Mesothelial cell of epicardium (in vitro differentiated cells): ENCODE measurements at places on chromosomes 3 and 15.

DNA sequence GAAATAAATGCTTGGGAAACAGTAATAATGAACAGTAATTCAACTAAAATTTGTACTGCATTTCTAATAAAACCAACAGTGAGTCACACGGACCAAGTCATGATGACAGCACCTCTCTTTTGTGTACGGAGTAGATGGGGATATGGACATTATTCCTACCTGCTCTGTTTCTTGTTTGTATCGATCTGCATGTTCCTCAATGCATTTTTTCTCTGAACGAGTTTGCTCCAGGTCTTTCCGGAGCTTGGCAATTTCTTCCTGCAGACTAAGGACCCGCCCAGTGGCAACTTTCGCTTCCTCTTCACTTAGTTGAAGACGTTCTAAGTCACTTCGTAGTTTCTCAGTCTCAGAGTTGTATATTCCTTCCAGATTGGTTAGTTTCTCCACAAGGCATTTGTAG, 74.4 kb upstream of the MYO5C start:
- no peak for DNase-seq

DNA sequence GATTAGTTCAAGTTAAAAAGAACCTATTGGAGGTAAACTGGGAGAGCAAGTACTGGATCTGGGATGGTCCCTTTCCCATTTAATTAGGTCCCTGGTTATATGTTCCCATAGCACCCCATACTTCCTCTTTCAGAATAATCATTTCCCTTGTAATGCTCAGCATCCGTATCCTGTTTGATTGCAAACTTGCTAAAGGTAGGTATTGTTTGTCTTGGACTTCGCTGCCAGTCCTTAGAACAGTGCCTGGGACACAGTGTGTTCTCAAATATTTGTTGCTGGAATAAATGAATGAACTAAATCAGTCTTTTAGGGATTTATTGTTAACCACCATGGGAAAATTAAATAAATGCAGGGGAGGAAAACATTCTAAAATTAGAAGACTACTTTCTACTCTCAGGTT, 299.8 kb downstream of the GRM7 start:
- no peak for DNase-seq

DNA sequence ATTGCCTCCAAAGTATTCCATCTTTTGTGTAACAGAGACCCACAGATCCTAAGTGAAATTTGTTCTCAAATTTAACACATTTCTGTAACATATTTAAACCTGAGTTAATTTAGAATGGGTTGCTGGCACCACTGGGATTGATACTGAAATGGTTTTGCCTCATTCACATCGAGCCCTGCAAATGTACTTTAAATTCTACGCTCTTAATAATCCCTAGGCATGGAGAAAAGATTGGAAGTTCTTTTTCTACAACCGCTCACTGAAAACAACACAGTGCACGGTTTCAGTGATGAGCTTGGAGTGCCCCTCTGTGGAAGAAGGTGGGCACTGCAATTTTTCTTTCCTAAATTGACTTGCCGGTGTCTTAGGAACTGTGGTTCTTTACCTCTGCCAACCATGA, 109.9 kb upstream of the ATP11B start:
- DNase-seq = no peak

DNA sequence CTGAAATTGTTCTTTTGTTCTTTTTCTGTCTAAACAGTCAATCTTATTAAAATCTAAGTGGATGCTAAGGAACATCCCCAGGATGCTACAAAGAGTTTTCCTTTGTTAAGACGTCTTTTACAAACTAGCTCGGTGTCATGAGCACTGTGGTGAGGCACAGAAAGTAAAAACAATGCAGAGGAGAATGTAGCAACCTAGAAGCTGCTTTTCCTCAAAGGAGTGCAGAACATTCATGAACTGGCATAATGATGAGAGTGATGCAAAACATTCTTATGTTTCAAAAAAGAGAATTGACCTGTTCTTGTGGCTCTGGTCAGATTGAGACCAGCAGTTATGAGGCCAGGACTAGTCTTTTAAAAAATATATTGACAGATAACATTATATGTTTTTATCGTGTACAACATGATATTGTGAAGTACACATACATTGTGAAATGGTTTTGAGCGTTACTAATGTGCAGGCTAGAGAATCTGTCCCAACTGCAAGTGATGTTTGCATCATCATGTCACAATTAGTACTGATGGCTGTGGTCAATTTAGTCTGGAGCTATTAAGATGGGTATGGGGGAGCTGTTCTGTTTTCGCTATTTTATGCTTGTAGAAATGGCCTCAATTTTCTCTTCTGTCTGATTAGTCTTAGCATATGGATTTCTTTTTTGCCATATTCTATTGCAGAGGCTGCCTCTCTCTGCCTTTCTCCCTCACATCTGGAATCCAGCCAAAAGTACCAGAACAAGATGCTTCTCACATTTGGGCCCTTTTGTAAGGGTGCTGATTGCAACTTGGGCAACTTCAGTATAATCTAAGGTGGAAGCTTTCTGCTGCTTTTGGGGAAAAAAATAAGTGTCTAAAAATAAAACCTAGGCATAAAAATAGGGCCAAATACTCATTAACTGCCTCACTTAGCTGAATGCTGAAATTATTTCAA, 50.2 kb downstream of the HHLA2 start:
- no peak for DNase-seq

- no peak for DNase-seq
These were observed 158.9 kb downstream of the FOXB1 start for GRCh38 chr15:60162968-60163355.

DNA sequence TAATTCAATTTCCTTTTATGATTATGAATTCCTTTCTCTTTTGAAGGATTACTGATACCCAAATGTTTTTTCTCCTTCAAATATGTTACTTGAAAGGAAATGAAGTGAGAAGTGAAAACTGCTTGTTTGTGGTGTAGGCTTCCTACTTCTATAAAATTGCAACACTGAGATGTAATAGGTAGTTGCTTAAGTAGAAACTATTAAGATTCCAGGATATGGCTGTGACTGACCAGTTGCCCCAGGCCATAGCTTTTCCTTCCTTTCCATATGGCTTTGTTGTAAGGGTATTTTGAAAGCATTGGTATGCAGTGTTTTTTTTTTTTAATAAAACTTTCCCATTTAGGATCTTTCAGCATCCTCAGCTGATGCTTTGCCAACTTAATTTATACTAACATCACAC, 28.5 kb downstream of the DNAJC13 start:
- DNase-seq = no peak

DNA sequence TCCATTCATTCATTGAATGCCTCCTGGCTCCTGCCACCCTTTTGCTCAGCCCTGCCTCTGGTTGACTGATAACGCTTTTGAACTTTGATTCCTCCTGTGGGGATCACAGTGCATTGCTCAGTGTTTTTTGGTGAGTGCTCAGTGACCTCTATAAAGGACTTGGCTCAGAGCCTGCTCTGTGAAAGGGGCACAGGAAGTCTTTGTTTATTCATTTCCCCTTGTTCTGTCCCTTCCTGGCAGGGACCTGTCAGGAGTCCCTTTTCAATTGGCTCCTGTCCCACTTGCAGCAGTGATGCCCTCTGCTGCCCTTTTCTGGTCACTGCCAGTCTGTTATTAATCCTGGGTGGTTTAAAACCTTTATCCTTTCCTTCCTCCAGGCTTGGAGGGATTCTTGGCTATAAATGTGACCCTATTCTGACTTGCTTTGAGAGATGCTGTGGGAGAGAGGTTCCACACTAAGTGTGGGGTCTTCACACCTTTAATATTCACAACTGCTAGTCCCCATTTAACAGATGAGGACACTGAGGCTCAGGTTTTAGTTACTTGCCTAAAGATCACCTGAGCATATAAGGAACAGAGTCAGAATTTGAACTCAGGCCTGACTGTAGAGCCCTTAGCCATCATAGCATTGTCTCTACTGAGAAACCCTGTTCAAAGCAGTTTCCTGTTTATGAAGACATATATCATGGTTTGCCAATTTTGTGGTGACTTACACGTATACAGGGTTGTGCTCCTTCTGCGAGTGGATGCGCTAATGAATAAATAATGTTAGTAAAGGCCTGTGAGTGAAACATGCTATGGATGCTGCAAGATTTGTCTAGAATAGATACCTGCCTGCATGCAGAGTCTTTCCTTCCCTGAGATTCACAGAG, 23.2 kb upstream of the TATDN2 start:
- no peak for DNase-seq
